ENCODE measurements at places on chromosomes 4 and X. TPM values are rescaled to one million over a fixed set of nuclear protein-coding genes. Genes with fewer than 3 reads are reported as not detected.

TXK gene
- polyA plus RNA-seq = 0.93 TPM

ZFP92 gene
- 0.04 TPM for polyA plus RNA-seq

GRCh38 chrX:10051866-10052480 lies 84.8 kb downstream of the CLDN34 start:
- DNase-seq = no peak

DNA sequence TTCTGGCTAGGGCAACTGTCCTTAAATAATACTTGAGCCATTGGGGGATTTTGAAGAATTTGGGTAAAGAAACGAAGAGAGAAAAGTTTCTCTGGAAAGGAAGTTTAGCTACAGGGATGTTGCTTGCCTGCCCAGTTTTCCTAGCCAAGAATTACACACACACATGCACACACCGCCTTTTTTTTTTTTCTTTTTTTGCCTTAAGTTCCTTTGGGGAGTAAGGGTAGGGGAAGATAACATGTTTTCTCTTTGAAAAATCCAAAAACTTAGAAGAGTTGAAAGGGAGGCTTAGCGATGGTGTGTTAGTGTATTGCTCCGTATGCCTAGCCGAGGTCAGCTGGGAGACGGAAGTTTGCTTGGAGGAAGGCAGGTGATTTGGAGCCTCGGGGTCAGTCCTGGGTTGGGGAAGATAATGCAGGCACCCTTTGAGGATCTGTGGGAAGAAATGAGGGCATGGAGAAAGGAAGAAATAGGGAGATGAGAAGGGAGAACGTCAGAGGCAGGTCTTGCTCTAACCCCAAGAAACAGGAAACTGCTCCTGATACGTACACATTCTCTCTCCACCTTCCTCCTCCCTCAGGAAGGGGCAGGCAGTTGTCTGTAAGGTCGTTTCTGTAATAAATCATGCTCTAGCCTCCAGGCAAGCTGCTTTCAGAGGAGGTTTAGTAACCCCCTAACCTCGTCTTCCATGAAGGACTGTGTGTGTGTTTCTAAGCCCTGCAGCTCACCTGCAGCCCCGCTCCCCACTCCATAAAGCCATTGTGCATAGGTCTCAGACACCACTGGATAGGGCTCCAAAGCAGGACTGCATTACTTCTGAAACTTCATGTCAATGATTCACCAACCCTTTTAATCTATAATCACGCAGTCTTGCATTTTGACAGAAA lies 10.5 kb downstream of the KLF3 start:
- no peak for DNase-seq
